ENCODE measurements at places on chromosomes 16 and 17.

- DNase-seq = no peak
These were observed 33.1 kb downstream of the MEAK7 start for GRCh38 chr16:84471316-84471715.

DNA sequence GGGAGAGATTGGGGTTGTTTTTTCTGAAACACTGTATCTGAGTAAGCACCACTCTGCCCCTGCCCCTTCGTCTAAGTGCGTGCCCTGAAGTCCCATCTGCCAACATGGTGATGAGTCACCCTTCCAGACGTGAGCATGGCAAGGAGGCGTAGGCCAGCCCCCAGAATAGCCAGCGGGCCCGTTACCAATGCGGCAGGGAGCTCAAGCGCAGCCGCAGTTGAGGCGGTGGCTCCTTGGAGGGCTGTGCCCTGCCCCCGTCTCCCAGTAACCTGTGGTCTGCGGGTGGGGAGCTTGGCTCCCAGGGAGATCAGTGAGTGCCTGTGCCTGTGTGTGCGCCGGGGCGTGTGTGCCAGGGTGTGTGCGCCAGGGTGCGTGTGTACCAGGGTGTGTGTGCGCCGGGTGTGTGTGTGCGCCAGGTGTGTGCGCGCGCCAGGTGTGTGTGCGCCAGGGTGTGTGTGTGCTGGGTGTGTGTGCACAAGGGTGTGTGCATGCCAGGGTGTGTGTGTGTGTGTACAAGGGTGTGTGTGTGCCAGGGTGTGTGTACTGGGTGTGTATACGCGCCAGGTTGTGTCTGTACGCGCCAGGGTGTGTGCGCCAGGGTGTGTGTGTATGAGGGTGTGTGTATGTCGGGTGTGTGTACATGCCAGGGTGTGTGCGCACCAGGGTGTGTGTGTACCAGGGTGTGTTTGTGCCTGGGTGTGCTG lies 98.6 kb upstream of the CHMP6 start:
- DNase-seq = no peak

- no peak for DNase-seq
These were observed 5.0 kb downstream of the CHMP6 start for GRCh38 chr17:80996422-80997305.

GRCh38 chr17:29699283-29699682 lies 76.6 kb upstream of the CORO6 start:
- no peak for DNase-seq

DNA sequence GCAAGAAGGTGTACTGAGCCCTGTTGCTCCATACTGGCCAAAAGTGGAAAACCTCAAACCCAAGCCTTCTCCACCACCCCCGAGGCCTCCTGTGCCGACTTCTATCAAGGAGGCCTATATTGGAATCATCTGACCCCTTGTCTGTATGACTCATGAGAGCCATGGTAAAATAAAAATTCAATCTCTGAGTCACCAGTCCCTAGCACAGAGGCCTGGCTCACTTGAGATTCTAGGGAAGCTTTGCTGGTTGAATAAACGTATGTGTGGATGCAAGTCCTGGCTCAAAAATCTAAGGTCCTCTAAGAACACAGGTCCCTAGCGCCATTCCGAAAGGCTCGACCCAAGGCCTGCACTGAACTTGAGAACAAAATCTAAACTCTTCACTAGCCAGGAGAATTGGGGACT lies 15.0 kb downstream of the NSMCE1 start:
- no peak for DNase-seq

GRCh38 chr16:60463986-60464385 lies 1572.3 kb downstream of the CDH8 start:
- DNase-seq = no peak

- DNase-seq = no peak
These were observed 2.8 kb downstream of the ADCY7 start for GRCh38 chr16:50269061-50269705.

GRCh38 chr16:4358831-4359561 lies 7.9 kb upstream of the PAM16 start:
- DNase-seq = no peak

DNA sequence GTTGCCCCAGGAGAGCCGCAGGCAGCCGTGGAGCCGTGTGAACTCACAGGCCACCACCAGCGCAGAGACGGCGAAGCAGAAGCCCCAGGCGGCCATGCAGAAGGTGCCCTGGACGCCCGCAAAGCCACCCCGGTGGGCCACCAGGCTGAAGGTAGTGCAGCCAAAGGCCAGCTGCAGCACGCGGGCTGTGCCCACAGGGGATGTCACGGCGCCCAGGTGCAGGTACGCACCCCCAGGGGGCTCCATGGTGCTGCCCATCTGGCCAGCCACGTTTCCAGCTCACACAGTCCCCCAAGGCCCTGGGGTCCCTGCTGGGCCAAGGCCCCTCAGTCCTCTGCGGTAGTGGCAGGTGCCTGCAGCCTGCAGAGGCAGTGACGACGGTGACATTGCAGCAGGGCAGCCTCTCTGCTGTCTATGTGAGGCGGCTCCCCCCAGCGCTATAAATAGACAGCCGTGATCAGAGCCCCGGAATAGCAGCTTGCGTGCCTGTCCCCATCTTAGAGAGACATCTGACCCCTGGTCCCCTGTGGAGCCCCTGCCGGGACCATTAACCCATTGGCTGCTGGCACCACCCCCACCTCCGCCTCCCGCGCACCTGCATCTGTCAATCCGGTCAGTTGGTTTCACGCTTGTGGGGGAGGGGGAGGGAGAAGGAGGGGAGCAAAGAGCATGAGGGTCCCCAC lies 4.5 kb upstream of the PYCR1 start:
- no peak for DNase-seq

DNA sequence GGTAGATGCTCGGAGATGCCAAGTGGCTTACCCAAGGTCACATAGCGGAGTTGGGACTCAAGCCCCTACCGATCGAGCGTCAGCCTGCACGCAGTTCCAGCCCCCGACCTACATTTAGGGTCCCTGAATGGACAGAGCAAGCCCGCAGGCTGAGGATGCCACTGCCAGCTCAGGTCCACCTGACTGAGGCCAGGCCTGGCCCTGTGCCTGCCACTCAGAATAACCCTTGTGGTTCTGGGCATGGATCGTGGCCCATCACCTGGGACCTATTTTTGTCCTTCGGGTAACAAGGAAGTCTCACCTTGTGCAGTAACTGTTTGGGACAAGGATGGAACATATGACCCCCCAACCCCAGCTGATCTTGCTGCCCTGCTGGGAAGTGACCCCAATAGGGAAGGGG lies 17.1 kb downstream of the CDH16 start:
- no peak for DNase-seq

GRCh38 chr16:69093974-69094373 lies 11.5 kb upstream of the HAS3 start:
- no peak for DNase-seq

- no peak for DNase-seq
These were observed 68.8 kb downstream of the LITAF start for GRCh38 chr16:11517961-11518360.

GRCh38 chr16:74865922-74866598 lies 91.4 kb upstream of the FA2H start:
- DNase-seq = no peak

DNA sequence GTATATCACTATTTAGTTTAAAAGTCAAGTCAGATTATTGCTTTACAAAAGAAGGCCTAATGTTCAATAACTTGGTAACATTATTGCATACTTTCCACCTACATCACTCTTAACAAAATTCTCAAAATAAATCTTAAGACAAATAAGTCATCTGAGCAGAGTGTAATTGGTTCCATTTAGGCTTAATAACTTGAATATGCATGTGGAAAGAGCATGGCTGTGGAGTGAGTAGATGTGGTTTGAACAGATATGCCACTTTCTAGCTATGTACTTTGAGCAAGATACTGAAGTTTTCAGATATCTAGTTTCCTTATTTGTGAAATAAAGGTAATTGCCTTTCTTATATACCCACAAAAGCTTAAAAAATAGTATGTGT lies 6.7 kb upstream of the EVI2A start:
- no peak for DNase-seq

GRCh38 chr16:15799851-15800495 lies 56.9 kb downstream of the MYH11 start:
- DNase-seq = no peak

GRCh38 chr16:64182985-64183384 lies 938.9 kb downstream of the CDH11 start:
- DNase-seq = no peak

DNA sequence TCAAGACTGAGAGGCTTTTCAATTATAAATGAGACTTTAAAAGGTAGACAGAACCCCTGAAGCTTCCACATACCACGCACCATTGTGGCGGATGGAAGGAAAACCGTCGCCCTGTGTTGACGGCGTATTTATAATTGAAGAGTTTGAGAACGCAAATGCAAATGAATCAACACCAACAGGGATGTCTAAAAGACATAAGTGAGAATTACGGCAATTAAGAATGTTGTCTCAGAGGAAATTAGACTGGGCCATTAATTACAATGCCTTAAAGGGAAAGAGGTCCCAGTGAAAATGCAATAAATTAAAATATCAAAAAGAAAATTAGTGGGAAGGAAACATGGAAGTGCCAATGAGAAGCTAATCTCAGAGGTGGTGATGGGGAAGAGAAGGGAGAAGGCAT lies 148.5 kb upstream of the XYLT1 start:
- DNase-seq = no peak

DNA sequence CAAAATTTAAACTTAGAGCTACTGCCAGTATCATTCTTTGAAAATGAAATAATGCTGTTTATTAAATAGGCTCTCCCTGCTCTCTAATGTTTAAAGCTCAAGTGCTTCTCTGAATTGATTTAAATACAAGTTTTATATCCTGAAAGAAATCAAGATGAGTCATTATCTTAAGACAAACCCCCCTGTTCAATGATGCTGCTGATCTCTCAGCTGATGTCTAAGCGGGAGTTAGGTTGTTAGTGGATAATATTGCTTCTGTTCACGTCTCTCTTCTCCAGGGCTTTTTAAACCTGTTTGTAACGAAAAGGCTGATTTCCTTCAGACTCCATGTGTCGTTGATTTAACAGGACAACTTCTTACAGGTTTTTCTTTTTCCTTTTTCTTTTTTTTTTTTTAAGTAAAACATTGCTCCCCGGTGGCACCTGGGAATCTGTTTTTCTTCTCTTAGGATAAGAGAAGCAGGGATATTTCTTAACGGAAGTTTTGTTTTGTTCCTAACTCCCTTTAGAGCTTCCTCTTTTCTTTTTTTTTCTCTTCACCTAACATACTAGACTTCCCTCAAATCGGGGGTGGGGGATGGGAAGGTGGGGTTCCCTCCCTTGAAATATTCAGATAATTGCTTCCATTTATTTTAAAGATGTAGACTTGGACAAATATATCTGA lies 807 bp upstream of the LYRM9 start:
- no peak for DNase-seq
